Mesenteric fat pad (tissue), 1 donor: ENCODE measurements at places on chromosomes 11 and 22.

DNA sequence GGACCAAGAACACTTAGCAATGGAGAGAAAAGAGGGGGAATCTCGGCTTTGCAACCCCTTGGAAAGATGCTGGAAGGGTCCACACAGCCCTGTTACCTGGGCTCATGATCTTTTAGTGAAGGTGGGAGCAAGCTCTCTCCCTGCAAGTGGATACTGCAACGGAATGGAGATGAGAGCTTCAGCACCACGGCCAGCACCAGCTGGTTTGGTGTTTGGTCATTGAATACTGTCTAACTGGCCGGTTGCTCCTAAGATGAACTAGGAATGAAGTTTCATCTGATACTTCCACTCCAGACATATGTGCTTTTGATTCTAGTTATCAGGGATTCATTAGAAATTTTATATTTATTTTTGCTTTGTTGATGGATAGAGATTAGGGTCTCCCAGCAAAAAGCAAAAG, 16.3 kb downstream of the HTR3A start:
- peak; percentile 6 for DNase-seq

- DNase-seq, result no peak
Observed at GRCh38 chr22:36760786-36761185, 15.1 kb downstream of the IFT27 start.

DNA sequence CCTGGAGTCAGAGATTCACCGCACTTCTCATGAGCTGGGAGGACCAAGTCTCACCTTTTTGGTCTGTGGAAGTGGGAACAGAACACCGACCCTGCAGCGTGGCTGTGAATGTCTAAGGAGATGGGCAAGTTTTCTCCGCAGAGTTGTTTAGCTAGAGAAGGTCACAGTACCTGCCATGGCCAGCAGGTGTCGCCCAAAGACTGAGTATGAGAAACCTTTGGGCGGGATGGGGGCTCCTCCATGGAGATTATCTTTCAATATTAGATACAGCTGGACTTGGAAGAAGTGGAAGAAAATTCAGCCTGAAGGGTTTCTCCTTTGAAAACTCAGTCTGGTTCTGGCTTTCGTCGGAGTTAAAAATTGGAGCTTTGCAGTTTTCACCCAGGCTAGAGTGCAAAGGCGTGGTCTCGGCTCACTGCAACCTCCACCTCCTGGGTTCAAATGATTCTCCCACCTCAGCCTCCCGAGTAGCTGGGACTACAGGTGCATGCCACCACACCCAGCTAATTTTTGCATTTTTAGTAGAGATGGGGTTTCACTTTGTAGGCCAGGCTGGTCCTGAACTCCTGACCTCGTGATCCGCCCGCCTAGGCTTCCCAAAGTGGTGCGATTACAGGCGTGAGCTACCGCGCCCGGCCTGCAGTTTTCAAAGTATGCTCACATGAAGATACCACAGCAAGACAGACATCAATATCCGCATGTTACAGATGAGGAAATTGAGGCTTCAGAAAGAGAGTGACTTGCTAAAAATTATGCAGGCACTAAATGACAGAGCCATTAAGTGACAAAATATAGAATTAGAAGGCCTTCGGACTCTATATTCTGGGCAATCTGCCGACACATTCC, 10.7 kb upstream of the DSCAML1 start:
- no peak for DNase-seq

- no peak for DNase-seq
Observed at GRCh38 chr11:122183933-122184332, 67.9 kb upstream of the BLID start.

DNA sequence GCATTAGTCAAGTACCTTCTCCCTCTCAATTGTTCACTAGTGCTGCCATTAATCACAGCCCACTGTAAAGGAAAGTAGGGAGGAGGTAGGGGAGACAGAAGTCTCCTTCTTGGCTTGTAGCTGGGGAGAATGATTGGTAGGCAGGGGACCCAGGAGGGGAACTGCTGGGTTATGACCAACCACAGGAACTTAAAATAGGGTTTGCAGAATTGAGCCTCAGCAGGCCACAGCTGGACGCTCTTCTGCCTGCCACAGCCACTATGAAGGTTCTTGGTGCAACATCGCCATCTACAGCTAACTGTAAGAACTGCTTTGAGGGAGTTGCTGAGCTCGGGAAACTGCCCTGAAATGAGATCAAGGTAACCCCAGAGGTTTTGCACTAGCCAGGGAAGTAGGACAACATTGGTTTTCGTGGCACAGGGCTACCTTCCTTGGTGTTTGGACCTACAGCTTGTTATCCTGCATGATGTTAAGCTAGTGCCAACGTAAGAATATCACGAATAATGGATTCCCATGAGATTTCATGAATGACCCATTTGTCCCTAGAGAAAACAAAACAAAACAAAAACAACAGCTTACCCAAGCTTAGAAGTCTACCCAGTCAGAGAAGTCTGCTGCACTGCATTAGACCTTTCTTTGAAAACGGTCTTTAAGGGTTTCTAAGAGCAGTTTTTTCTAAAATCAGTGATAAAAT, 787.1 kb upstream of the API5 start:
- DNase-seq, result no peak

- no peak for DNase-seq
Observed at GRCh38 chr11:117489999-117490679, 162.5 kb downstream of the CEP164 start.

DNA sequence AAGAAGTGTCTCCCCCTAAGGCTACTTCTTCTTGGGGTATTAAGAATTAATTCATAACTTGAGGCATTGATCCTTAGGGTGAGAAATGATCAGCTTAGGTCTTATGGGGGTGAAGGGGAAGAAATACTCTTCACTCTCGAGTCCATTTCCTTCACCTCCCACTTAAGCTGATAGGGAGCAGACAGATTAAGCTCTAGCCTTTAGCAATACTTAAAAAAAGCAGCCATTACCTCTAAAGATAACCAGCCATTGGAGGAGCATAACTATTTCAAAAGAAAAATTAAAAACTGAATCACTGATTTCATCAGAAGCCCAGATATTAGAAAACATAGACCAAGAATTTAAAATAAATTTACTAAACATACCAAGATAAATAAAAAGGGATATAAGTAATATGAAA, 60.5 kb downstream of the ENTHD1 start:
- no peak for DNase-seq

DNA sequence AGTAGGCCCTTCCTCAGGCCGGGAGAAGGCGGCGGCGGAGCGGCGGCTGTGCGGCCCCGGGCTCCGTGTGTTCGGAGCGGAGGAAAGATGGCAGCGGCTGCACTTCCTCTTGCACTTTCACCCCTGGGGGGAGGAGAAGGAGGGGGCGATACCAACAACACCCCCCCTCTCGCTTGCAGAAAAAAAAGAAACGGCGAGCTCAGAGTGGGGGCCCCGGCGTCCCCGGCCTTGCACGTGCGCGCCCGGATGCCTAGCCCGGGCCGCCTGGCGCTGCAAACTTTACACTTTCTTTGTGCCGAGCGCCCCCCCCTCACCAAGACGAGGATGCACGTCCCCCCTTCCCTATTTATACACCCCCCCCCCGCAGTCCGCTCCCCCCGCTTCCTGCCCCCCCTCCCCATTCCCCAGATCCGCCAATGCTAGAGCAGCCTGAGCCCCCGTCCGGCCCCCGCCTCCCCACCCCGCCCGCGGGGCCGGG, at the start of gene PATZ1:
Gene PATZ1 (minus strand): TSS at position 92 of the 478 bp plus-strand sequence. CDS start 744 bp downstream, outside the sequence.
- no peak for DNase-seq

DNA sequence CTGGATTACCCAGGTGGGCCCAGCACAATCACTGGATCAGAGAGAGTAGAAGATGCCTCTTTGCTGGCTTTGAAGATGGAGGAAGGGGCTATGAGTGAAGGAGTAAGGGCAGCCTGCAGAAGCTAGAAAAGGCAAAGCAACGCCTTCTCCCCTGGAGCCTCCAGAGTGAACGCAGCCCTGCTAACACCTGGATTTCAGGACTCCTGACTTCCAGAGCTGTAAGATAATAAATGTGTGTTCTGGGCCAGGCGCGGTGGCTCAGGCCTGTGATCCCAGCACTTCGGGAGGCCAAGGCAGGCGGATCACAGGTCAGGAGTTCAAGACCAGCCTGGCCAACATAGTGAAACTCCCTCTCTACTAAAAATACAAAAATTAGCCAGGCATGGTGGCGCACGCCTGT, 102.4 kb downstream of the MORC2 start:
- peak; percentile 59 for DNase-seq

DNA sequence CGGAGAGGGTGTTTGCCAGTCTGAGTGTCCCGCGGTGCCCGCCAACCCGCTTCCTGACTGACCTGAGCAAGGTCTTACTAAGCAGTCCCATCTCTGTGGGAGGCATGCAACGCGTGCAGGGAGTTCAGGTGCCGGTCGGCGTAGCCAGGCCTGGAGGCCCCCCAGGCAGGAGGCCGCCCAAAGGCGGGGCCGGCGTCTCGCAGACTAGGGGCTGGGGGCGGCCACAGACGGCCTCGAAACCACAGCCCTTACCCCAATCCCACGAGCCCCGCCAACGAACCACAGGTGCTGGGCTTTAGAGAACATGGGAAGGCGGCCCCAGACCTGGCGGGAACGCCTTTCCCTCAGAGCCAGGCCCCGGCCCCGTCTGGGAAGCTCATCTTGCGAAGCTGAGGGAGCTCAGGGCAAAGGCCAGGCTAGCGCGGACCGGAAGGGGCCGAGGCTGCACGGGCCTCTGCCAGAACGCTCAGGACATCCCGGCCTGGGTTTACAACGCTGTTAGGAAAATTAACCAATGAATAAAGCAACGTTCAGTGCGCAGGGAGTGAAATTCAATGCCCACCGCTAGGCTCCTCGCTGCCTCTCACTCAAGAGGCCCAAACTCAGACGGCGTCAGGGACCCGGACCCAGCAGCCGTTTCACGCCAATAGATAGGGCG, 2.1 kb upstream of the MTFP1 start:
- DNase-seq, result peak; percentile 92
